Natural killer cell (primary cell): ENCODE measurements at places on chromosomes 7 and 10. TPM values are rescaled to one million over a fixed set of nuclear protein-coding genes. Genes with fewer than 3 reads are reported as not detected.

GRCh38 chr10:48232717-48233447, 41.6 kb downstream of the FRMPD2 start:
- DNase-seq: no peak

- no peak for DNase-seq
Measured at GRCh38 chr7:31892099-31892829, 177.9 kb downstream of the PDE1C start.

DNA sequence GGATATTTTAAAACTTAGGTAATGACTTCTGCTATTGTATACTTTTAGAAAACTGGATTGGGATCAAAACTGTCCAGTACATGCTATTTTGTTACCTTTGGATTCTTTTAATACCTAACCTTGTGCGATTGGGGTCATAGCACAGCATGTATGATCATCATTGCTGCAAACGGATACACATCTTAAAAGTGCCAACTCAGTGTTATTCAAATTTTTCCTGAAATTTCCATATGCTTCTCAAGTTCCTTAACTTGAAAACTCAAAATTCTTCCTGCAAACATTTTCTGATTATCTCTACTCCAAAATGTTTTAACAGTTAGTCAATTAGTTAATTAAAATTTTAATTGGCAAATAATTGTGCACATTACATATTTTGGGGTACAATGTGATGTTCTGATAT, 147.5 kb downstream of the PCDH15 start:
- DNase-seq: no peak

DNA sequence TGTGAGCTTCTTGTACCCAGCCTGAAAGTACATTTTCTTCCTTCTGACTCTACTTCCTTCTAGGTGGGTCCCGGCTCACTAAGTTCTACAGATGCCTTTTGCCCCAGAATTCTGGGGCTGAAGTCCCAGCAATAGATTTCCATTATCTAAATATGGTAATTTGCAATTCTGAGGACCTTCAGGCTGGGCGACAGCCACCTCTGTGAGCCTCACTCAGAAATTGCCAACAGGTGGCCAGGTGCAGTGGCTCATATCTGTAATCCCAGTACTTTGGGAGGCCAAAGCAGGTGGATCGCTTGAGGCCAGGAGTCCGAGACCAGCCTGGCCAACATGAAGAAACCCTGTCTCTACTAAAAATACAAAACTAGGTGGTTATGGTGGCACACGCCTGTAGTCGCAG, 23.7 kb downstream of the CREM start:
- no peak for DNase-seq

DNA sequence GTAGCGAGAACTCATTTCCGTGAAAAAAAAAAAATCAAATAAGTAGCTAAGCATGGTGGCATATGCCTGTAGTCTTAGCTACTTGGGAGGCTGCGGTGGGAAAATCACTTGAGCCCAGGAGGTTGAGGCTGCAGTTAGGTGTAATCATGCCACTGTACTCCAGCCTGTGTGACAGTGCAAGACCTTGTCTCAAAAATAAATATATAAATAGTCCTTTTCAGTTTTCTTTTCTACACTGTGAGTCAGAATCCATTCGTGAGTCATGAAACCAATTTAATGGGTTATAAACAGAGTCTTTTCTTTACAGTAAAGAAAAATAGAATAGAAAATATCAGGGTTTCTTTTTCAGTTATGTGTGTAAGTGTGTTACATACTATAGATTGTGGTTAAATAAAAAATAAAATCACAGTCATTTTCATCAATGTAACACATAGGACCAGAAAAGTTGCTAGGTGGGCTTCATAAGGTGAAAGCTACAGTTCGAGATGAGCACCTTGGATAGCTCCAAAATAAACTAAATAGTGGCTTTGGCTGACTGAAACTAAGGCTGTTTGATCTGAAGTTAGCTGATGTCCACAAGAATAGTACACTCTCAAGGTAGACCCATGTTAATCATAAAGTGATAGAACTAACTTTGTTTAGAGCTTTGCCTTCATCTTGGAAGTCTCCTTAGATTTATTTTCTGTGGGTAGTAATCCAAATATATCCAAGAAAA, 781.1 kb downstream of the GATA3 start:
- DNase-seq: no peak

The IKZF1 gene
- total RNA-seq: 391 TPM
